ENCODE measurements at places on chromosomes 2 and 18.

DNA sequence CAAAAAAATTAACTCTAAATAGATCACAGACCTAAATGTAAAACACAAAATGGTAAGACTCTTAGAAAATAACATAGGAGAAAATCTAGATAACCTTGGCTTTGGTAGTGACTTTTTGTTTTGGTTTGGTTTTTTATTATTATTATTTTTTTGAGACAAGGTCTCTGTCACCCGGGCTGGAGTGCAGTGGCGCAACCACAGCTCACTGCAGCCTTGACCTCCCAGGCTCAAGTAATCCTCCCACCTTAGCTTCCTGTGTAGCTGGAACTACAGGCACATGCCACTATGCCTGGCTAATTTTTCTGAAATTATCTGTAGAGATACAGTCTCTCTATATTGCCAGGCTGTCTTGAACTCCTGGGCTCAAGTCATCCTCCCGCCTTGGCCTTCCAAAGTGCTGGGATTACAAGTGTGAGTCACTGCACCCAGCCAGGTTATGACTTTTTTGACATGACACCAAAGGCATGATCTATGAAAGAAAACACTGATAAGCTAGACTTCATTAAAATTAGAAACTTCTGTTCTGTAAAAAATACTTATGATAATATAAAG is 88.0 kb downstream of the HNRNPLL start:
- no peak for DNase-seq

GRCh38 chr2:10305715-10306114 is 3.0 kb downstream of the HPCAL1 start:
- DNase-seq, result peak; percentile 46

DNA sequence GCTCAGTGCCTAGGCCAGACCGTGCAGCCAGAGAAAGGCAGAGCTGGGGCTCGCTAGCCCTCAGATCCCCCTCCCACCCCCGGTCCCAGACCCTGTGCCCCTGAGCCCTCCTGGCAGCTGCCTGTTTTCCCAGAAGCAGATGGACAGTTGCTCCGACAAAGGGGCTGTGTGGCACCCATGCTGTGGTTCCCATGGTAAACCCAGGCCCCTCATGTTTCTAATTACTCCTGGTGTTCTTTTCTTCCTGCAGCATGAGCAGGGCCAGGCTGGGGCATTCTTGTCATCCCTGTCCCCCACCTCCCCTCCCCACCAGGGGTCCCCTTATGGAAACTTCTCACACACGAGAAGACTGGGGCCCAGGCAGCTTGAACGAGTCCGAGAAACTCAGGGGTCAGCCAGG is 269.6 kb downstream of the HAUS1 start:
- DNase-seq, result no peak

DNA sequence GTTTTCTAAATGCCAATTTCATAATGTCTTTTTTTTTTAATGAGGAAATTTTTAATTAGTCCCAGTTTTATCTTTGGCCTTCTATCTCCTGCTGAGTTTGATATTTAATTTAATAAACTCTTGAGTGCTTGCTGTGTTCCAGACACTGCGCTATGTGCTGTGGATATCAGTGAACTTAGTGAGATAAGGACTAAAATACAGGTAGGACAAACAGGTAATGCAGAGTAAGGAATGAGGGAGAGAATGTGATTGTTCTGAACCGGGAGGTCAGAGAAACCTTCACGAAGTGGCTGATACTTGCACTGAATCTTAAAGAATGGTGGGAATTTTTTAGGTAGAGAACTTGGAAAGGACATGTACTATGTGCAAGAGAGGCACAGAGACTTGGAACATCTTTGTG is 28.2 kb downstream of the TTC27 start:
- DNase-seq, result no peak

GRCh38 chr18:23355206-23355605 is 97.9 kb upstream of the RIOK3 start:
- no peak for DNase-seq

Data from activated CD4-positive, alpha-beta T cell treated with anti-CD3 and anti-CD28 coated beads for 4 hours (primary cell).